LHCN-M2 (cell line): ENCODE measurements at places on chromosomes 4 and X. TPM values are rescaled to one million over a fixed set of nuclear protein-coding genes. Genes with fewer than 3 reads are reported as not detected.

DNA sequence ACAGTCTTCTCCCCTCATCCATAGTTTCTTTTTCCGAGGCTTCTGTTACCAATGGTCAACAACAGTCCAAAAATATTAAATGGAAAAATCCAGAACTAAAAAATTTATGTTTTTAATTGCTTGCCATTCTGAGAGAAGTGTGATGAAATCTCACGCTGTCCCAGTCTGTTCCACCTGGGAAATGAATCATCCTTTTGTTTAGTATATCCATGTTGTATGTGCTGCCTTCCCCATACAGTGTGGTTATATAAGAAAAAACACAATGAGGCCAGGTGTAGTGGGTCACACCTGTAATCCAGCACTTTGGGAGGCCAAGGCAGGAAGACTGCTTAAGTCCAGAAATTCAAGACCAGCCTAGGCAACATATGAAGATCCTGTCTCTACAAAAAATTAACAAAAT, 161.6 kb downstream of the CHIC2 start:
- DNase-seq = no peak

DNA sequence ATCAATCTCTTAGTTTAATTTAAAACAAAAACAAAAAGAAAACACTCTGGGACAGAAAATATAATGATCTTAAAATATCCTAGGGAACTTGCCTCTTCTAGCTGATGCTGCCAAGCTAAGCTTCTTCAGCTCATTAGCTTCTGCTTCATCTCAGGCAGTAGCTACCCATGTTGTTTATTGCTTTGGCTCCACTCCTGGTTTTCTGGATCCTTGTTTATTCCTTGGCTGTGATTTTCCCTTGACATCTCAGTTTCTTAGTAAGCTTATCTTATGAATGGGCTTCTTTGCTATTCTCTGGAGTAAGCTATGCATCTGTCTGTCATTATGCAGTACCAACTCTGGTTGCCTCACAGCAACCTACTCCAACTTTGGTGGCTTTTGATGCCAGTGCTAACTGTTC, 5.1 kb upstream of the MTHFD2L start:
- no peak for DNase-seq

DNA sequence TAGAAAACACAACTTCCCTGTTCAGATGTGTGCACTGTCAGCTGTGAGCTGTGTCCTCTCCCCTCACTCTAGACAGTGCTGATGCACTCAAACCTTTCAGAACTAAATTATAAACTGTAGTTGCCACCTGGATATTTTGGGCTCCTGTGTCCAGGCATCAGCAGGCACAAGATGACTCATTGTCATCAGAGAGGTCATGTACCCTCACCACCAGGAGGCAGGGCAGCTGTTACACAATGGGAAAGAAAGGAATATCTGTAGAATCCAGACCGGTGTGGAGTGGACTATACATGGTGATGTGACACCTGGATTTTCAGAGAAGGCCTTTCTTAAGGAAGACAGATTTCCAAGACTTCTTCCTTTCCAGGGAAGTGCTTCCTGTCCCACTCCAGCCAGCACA, 854.4 kb upstream of the AGA start:
- DNase-seq = no peak

- no peak for DNase-seq
Observed at GRCh38 chr4:10526429-10527222, 69.4 kb upstream of the ZNF518B start.

- DNase-seq = no peak
Observed at GRCh38 chrX:110699109-110699508, 96.5 kb downstream of the CHRDL1 start.

- DNase-seq = peak; percentile 21
Observed at GRCh38 chr4:186728631-186729271, 5.1 kb upstream of the FAT1 start.

- no peak for DNase-seq
Observed at GRCh38 chrX:119497185-119497584, 28.9 kb downstream of the SLC25A5 start.

GRCh38 chrX:9333873-9334560, 130.8 kb upstream of the TBL1X start:
- no peak for DNase-seq

DNA sequence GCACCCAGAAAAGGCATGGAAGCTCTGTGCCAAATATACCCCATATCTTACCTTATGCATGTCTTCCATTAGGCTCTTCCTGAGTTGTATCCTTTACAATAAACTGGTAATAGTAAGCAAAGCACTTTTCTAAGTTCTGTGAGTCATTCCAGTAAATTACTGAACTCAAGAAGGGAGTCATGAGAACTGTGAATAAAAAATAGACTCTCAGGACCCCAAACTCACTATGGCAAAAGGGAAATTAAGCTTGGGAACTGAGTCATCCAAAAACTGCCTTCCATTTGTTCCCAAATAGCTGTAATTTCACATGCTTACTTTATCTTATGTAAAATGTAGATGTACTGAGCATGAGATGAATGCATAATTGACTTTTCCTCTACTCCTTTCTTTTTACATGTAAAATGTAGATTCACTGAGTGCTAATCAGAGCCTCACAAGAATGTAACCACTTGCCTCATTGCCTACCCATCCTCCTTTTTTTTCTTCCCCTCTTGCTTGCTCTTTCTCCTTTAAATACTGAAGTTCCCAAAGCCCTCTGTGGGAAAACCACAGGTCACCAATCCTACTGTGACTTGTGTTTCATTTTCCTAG, 8.1 kb downstream of the TCEAL3 start:
- peak; percentile 31 for DNase-seq

DNA sequence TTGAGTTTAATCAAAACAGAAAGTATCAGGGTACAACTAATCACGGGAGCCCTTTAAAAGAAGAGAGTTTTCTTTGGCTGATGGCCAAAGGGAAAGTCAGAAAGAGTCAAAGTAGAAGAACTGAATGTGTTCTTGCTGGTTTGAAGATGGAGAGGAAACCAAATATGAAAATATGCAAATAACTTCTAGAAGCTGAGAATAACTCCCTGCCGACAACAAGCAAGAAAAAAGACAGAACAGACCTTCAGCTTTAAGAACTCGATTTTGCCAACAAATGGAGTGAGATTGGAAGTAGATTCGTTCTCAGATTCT, 903.8 kb downstream of the STIM2 start:
- DNase-seq = peak; percentile 1

GRCh38 chrX:116462822-116463221, at the start of gene CT83:
TSS of gene CT83 (minus strand) at chrX:116462976. CDS start at chrX:116462856, 120 bp downstream.
- DNase-seq = no peak

- no peak for DNase-seq
Observed at GRCh38 chr4:3307486-3307885, 14.7 kb downstream of the RGS12 start.

DNA sequence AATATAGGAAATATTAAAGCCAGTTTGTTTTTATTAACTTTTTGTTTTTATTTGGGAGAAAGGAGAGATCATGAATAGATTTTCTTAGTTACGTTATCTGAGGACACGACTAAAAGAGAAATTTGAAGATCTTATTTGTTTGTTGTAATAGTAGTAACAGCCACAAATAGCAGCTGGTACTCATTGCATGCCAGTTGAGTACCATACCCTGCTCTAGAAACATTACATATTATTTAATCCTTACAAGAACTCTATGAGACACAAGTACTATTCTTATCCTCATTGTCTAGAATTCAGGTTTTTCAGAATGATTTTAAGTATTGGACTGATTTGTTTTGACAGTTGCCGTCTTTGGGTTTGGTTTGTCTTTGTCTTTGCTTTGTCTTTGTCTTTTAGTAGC, 31.8 kb downstream of the USP53 start:
- peak; percentile 14 for DNase-seq

DNA sequence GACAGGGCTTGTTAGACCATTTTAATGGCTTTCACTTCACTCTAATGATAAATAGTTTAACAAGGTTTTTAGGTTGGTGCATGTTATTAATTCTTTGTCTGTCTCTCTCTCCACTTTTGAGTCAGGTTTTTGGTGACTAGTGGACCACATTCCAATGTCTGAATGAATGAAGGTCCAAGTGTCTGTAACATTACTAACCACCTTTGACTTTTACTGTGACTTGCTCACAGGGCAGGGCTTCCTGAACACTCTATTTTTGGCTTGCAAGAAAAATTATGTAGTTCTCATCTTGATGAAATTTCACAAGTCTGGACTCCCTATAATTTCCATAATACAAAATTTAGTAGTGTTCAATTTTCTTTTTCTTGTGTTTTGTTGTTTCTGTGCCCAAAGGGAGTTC, 78.9 kb upstream of the BMPR1B start:
- peak; percentile 25 for DNase-seq

- no peak for DNase-seq
Observed at GRCh38 chrX:46561824-46562657, 11.5 kb upstream of the CHST7 start.

DNA sequence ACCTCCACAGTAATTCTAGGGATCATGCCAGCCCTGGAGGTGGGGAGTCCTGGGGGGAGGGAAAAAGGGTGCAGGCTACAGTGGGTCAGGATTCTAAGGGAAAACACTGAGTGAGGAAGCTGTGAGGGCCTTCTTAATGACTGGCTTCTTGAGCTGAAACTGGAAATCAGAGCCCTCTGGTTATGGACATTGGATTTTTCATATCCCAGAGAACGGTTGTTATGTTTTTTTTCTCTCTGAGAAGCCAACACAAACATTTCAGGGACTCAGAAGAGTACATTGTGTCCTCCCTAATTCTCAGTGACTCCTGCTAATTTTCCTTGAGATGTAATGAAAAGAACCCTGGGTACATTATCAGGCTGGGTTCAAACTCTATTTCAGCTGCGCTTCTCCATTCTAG, 162.4 kb upstream of the PRDX4 start:
- peak; percentile 73 for DNase-seq

GRCh38 chrX:47244676-47245075, 11.9 kb downstream of the USP11 start:
- DNase-seq = no peak

DNA sequence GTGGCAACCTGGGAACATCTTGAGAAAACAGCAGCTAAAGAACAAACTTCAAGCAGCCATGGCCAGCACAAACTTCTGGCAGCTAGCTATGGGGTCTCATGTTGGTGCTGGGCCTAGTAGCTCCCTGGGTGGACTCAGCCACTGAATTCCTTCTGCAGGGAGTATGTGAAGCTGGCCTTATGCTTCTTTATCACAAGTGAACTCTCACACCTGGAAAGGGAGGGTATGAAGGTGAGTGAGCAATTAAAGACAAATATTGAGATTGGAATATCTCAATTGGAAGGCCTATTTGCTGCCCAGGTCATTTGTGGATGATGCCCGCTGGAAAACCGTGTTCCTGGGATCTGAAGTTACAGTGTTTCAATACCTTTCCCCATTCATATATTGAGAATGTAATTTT, 153.3 kb upstream of the RPS6KA3 start:
- no peak for DNase-seq

DNA sequence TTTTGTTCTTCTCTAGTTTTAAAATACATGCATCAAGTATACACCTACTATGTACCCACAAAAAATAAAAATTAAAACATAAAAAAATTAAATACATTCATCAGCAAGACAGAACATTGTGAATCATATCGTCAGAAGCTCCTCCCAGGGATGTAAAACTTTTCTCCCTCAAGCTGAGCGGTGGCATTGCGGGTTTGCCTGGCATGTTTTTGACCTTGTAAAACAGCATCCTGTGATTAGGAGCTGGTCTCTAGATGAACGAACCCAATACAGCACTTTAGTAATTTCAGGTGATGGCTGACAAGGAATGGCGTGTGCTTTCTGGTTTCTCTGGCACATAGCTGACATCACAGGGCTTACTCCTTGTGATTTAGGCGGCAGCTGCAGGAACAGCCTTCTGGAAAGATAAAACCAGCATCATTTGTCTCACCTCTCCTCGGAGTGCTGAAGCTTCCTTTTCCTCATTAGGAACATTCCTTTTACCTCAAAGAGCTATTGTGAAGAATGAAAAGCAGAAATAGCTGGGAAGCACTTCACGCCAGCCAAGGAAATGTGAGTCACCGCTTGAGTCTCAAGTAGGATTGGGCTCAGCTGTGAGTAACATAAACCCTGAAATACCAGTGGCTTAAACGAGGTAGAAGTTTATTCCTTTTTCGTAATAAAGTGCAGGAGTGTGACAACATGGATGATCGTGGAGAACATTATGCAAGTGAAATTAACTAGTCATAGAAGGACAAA, 44.3 kb downstream of the NYX start:
- peak; percentile 81 for DNase-seq

DNA sequence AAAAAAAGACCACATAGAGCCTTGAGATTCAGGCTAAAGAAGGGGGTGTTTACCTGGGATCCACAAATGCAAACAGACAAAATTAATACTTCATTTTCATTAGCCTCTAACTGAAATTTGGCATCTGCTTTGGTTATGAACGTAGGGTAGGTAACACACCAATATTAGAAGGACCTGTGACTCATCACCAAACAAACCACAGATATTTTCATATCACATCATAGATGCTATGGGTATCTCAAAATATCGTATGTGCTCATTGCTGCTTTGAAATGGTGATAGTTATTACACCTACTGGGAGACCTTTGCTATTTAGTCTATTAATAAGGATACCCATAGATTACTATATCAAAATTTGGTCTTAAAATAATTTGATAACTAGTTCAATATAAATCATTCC, 180.6 kb upstream of the MAP3K15 start:
- DNase-seq = no peak

GRCh38 chrX:104343428-104344129, 88.8 kb upstream of the ESX1 start:
- DNase-seq = peak; percentile 83

- DNase-seq = no peak
Observed at GRCh38 chr4:109588176-109588575, 28.1 kb downstream of the MCUB start.

- DNase-seq = peak; percentile 14
Observed at GRCh38 chr4:165548702-165549101, 169.9 kb downstream of the CPE start.

- DNase-seq = no peak
Observed at GRCh38 chr4:132691668-132692067, 457.4 kb upstream of the PCDH10 start.

GRCh38 chrX:5113128-5113527, 1115.5 kb downstream of the NLGN4X start:
- peak; percentile 6 for DNase-seq

- no peak for DNase-seq
Observed at GRCh38 chr4:128590034-128590740, 219.3 kb upstream of the JADE1 start.

- peak; percentile 71 for DNase-seq
Observed at GRCh38 chr4:103091601-103092223, 7.9 kb downstream of the BDH2 start.

GAGE13 gene
- not detected in 2 replicates for total RNA-seq

DCAF4L1 gene
- total RNA-seq = under 0.01 and 0.06 TPM in 2 replicates

CHRNA9 gene
- total RNA-seq = 0.29 and 0.51 TPM in 2 replicates

SLC6A14 gene
- total RNA-seq = not detected in 2 replicates

ABLIM2 gene
- total RNA-seq = 1.7 and 2.6 TPM in 2 replicates
